ENCODE measurements at places on chromosomes 12 and 14.

- DNase-seq = peak; percentile 32
These were observed 8.0 kb upstream of the C12orf42 start for GRCh38 chr12:103503546-103504480.

GRCh38 chr12:114221957-114222630 is 183.8 kb downstream of the TBX5 start:
- no peak for DNase-seq

GRCh38 chr14:23145794-23146350 is 26.8 kb upstream of the CEBPE start:
- no peak for DNase-seq

DNA sequence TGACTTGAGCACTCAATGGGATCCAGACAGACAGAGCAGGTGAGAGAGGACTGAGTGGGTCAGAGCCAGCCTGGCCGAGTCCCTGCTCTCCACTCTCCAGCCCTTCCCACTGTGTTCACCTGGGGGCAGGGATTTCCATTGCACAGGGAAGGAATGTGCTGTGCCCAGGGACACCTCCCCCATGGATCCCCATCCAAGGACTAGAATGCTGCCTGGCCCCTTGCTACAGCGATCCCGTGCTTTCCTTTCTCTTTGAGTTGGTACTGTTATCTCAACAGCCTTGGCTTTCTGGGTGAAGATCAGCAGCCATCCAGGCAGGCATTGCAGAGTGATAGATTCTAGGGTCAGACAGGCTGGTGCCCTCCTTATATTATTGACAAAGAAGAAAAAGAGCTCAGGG is 60.3 kb upstream of the DLK1 start:
- DNase-seq = no peak

GRCh38 chr14:99191395-99192027 is 80.5 kb downstream of the BCL11B start:
- no peak for DNase-seq

DNA sequence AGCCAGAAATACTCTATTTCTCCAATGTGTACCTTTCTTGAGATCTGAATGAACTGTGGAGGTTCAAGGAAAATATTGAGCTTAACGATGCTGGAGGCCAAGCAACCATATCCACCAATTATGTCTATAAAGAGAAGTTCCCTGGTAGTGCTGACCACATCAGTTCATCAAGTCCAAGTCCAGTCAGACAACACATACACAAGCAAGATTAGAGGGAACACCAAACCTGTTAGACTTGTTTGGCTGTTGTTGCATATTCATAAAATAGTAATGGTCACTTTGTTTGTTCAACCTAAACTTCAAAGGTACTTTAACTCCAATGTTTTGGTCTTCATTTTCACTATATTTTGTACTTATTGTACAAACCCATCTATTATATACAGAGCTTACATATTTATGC is 81.6 kb downstream of the LMO3 start:
- no peak for DNase-seq

DNA sequence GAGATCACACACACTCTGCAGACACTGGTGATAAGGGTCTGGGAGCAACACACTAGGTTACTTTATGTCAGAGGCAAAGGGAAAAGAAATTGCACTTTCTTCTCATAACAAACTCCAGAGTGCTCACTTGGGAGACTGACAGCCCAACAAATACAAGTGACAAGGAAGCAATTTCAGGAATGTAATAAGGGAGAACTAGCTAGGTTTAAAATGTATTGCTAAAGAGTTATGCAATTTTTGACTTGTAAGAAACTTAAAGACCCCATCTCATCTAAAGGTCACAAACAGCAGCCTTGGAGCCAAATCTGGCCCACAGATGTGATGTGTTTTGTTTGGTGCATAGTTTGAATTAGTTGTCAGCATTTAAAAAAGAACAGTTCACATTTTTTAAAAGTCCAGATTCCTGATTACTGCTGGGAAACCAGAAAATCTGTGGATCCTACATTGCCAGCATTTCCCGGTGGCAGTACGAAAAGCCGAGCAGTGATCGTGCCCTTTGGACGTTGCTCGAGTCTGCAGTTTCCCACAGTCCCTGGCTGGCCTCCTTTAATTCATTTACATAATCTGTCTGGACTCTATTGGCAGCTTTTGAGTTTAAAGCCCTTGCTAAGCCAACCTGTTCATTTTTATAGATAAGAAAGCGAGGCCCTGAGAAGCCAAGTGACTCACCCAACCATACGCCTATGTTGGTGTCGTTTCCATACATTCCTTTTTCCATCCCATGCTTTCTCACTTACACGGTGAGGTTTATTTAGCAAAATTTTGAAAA is 42.0 kb upstream of the ETV6 start:
- DNase-seq = no peak

DNA sequence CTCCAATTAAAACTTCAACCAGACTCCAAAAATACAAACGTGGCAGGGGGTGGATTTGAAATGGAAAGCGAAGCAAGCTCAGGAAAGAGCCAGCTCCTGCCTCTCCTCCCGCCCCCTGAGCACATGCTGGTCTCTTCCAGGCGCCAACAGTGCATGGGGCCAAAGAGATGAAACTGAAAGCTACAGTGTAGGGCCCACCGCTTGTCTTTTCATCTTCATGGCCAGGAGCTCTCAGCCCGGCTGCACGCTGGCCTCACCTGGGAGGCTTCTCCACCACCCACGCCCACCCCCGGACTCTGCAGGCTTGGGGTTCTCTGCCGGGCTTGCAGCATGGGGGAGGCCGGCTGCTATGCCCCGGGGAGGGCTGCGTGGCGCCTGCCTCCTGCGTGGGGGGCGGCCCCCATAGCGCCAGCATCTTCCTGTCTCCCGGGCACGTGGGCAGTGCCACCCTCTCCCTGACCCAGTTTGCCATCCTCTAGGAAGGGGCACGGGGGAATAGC is 2.0 kb downstream of the RIMBP2 start:
- no peak for DNase-seq

GRCh38 chr12:63917864-63918799 is 73.6 kb downstream of the SRGAP1 start:
- no peak for DNase-seq

- DNase-seq = no peak
These were observed 706.9 kb upstream of the TMEM132C start for GRCh38 chr12:127560041-127560478.

- no peak for DNase-seq
These were observed 256.8 kb downstream of the PCNX1 start for GRCh38 chr14:71163842-71164629.

GRCh38 chr12:108701779-108702441 is 29.4 kb downstream of the CORO1C start:
- DNase-seq = no peak

DNA sequence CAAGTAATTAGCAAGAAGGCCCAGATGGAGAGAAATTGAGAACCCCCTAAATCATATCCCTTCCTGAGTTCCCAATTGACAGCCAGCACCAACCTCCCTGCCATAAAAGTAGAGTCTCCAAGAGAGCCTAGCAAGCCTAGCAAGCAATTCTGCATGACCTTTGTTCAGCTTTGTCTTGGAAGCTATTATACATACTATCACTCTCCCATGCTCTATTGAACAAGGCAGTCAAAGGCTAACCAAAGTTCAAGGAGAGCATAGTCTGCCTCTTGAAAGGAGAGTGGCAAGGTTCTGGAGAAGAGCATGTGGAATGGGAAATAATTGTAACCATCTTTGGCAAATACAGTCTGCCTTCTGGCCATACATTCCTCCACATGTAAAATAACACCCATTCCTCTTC is 7.8 kb downstream of the ACOT4 start:
- DNase-seq = no peak

All from NCI-H1105 (cell line).